ENCODE measurements at places on chromosomes 5 and 9.

DNA sequence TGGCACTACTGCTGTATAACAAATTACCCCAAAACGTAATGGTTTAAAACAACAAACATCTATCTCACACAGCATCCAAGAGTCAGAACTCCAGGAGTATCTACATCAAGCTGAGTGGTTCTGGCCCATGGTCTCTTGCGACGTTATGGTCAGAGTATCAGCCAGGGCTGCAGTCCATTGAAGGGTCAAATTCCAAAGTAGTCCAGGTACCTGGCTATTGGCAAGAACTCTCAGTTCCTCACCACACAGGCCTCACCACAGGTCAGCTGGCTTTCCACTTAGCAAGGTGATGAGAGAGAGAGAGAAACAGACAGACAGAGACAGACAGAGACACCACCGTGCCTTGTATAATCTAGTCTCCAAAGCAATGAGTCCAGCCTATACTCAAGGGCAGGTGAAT lies 22.6 kb downstream of the EPB41L4A start:
- no peak for DNase-seq

GRCh38 chr5:141760193-141760592 lies 78.2 kb upstream of the ARAP3 start:
- DNase-seq, result no peak

GRCh38 chr5:177448244-177448950 lies 1.8 kb downstream of the PRR7 start:
- no peak for DNase-seq

- peak; percentile 74 for DNase-seq
These were observed 181.7 kb upstream of the CD180 start for GRCh38 chr5:67378256-67378655.

DNA sequence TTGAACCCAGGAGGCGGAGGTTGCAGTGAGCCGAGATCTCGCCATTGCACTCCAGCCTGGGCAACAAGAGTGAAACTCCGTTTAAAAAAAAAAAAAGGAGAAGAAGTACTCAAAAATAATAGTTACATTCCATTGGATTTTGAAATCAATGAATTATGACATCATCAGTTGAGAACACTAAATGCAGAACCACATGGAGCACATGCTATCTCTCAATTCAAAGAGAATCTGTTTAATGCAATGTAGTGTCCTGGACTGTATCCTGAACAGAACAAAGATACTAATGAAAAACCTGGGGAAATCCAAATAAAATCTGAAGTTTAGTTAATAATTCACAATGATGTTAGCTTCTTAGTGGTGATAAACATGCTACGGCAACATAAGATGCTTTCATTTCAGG lies 20.3 kb downstream of the CDC14B start:
- no peak for DNase-seq

DNA sequence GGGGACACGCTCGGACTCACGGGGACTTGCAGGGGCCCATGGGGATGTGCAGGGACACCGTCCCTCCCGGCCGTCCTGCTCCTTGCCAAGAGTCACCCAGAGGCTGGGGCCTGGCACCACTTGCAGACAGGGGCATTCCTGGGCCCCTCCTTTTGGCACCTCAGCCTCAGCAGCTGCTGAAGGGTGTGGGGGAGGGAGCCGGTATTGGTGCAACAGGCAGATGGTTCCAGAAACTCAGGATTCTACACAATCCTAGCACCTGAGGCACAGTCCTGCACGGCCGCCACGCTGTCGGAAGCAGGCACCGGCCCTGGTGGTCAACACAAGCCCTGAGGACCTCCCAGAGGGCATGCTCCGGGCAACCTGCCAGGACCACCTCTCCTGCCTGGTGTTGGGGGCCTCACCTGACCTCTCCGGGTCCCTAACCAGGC lies 19.3 kb upstream of the SLC12A7 start:
- DNase-seq, result no peak

DNA sequence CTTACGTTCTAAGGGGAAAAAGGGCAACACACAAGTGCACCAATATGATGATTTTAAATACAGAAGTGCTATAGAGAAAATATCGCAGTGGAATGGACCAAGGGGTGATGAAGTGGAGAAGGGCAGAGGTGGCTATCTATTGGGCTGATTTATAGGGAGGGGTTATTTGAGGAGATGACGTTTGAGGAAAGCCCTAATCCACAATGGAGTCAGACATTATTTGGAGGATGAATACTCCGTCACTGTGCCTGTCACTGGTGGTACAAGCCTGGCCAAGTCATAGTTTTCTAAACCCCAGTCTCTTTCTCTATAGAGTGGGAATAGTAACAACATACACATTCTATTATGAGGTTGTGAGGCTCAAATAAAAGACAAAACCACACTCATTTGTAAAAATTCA lies 48.5 kb downstream of the MEF2C start:
- DNase-seq, result no peak

- peak; percentile 98 for DNase-seq
These were observed 4.0 kb downstream of the RNF183 start for GRCh38 chr9:113298924-113299770.

DNA sequence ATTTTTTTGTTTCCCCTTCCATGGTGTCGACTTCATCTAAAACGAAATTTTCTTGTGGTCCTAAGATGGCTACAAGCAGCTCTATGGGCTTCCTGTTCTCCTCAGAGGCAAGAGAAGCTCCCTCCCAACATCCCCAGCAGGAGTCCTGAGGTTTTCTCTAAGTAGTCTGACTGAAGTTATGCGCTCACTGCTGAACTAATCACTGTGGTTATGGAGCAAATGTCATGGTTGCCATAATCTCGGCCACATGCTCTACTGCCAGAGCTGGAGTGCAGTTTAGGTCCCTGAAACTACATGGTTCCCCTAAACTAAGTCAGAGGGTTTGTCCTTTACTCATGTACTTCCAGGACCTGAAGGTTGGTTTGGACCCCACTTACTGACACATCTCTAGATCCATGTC lies 68.0 kb upstream of the MAMDC2 start:
- DNase-seq, result no peak
